SK-N-SH (cell line): ENCODE measurements at places on chromosomes 11 and 22.

DNA sequence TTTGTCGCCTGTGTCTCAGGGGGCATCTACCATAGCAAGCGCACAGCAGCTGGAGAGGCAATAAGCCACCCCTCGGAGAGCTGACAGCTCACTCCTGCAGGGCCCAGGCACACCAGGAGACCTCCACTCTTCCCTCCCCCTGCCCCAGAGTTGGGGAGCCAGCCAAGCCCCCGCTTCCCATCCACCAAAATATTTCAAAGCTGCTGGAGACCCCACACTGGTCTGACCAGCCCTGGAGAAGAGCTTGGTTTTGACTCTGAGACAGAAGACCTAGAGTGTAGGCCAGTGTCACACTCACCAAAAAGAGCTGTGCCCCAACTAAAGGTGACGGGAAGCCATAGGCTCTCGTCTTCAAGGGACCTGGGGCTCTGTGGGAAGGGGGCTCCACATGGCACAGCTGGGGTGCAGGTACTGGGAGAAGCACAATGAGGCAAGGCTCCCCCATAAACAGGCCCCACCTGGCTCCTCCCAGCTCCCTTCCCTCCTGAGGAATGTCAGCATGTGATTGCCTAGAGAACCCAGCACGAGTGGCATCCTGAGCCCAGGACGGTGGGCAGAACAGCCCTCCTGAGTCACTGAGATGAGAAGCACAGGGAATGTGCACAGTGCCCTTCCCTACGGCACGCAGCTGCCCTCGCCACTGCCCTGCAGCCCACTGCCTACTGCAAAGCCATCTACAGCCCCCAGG lies 5.8 kb upstream of the GNAZ start:
- peak; percentile 3 for DNase-seq

DNA sequence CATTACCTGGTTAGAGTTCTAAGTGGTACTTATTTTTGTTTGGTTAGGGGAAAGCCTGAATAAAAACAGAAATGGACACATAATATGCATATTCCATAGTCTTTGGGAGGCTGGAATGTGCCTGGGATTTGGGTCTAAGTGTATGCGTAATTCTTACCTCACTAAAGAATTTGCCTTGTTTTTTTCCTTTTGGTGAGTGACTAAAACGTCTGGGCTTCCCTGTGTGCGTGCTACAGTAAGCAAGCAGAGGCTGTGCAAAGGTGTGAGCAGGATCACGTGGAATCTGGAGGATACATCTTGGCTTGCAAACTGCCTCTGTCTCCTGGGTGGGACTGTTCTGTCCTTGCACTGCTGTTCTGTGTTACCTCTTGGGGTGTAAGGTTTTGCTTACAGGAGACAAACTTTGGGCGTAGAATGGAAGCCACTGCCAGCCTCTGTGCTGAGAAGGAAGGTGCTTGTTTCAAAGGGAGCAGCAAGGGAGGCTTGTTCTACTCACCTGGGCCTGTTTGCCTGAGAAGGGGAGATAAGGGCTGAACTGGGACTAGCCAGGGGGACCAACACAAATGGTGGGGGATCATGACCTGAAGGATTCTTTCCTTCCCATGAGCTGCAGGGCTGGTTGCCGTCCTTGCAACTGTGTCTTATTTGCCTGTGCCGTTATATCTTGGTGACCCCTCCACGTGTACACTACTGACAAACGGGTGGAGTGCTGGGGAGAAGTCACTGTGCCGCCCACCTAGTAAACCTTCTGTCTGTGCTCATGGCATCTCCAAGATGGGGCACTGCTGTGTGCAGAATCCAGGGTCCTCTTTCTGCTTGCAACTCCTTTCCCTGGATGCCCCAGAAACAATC lies 4.5 kb downstream of the NEAT1 start:
- DNase-seq: no peak

- no peak for DNase-seq
These were observed 19.1 kb downstream of the ARHGEF17 start for GRCh38 chr11:73326929-73327811.

GRCh38 chr11:134951305-134951700 lies 539.3 kb upstream of the B3GAT1 start:
- no peak for DNase-seq

DNA sequence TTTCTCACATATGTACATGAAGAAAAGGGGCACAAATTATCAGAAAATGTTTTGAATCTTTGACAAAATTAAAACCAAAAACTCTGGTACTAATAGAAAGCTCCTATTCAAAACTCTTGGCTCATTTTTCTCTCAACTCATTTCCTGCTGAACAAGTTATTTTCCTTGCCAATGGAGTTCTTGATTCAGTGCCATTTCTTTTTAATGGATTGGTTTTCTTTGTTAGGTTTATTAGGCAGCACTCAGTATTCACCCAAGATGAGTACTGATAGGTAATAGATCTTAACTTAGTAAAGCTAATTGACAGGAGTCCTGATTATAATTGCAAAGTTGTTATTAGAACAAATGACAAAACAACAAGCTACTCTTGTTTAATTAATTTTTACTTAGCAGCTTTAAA lies 279.4 kb upstream of the PDGFD start:
- no peak for DNase-seq

GRCh38 chr11:61439615-61440014 lies 9.7 kb downstream of the SDHAF2 start:
- no peak for DNase-seq

- no peak for DNase-seq
These were observed 31.6 kb upstream of the ZBTB16 start for GRCh38 chr11:114027926-114028325.

DNA sequence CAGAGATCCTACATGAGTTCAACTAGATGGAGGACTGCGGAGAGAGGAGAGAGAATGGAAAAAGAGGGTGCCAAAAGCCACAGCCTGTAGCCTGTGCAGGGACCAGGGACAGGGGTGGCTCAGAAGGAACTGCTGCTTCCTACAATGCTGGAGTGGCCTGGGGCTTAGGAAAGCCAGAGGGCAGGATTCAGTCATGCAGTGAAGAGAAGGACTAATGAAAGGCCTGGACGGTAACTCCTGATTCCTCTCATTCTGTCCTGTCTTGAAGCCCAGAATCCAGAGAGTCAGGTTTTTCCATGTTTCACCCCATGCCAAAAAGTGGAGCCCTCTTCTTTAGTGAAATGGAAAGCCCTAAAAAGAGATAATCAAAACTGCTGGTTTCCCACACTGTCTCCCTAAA lies 48.4 kb upstream of the INCENP start:
- DNase-seq: no peak

DNA sequence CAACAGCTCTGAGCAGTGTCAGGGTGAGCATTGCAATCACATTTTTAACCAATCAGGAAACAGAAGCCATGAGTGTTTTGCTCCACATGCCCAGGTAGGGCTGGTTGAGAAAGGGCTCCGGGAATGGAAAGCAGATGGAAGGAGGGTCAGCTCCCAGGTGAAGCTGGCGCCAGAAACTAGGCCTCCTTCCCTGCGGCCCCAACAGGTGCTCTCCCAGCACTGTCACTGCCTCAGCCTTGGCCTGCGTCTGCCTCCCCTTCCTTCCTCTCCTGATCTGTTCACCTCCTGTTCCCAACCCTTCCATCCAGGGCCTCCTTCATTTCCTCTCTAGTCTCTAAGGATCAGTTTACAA lies 4.6 kb upstream of the VSIG10L2 start:
- DNase-seq: no peak

DNA sequence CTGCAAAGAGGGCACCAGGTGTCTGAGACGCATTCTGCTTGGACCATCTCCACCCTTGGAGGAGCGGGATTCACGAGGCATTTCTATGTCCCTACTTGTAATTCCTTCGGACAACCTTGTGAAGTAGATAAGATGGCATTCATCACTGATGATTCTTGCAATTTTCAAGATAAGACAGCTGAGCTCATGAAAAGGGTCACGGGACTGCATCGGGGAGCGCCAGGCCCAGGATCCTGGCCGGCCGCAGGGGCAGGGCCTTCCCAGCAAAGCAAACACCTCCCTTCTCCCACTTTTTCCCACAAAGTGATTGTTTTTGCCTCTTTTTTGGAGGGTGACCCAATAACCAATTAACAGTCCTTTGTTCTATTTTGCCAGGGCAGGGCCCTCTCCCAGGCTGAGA lies 8.4 kb downstream of the LIF start:
- DNase-seq: no peak
